IMR-90 (cell line): ENCODE measurements at places on chromosomes 6 and 20.

- no peak for DNase-seq
These were observed 24.9 kb upstream of the SMOC2 start for GRCh38 chr6:168415993-168416530.

DNA sequence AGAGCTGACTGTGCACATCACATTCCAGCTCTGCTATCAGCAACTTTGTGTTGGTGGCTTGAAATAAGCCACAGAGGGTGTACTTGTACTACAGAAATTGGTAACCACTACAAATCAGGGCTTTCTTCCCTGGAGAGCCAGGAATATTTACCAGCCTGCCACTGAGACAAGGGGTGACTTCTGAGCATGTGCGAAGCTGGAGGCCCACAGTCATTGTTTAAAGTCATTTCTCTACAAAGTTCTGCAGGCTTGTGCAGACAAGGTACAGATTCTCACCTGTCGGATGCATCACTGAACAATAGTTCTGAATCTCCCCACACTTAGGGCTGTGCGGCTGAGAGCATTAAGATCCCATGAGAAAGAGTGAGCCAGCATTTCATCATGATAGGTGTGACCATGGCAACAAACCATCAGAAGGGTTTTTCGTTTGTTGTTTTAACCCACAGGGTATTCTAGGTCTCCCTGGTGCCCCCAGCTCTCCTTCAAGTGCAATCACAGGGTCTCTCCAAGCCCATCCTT is 292.8 kb downstream of the CDC5L start:
- DNase-seq: no peak

DNA sequence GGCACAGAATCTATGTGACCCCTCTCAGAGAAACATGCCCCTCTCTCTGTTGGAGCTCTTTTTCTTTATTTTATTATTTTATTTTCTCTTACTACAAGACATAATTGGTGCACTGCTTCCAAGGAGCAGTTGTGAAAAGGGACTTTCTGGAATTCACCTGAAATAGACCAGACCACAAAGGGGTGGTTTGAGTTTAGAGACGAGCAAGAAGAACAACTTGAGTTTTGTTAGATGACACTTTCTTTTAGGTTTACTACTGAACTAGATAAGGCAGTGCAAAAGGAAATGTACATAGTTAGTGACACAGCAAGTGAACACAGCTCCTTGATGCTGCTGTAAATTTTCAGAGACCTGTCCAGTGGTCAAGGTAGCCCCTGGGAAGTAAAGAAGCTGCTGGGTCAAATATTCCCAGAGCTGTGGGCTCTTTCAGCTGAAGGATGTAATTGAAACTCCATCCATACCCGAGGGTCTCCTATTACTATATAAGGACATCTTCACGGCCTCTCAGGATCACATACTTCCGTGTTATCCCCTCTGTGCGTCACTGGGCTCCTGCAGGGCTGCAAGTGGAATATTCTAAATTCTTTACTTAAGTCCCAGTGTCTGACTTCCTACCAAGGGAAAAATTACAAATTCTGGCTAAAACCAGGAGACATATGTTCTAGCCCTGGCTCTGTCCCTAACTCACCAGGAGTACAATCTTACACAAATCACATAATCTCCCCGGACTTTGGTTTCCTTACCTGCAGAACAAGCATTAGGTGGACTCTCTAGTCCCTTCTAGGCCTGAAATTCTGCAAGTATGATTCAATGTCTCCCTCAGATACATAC is 69.1 kb upstream of the ADTRP start:
- peak; percentile 41 for DNase-seq

GRCh38 chr6:158044525-158044888 is 62.8 kb downstream of the SYNJ2 start:
- no peak for DNase-seq

DNA sequence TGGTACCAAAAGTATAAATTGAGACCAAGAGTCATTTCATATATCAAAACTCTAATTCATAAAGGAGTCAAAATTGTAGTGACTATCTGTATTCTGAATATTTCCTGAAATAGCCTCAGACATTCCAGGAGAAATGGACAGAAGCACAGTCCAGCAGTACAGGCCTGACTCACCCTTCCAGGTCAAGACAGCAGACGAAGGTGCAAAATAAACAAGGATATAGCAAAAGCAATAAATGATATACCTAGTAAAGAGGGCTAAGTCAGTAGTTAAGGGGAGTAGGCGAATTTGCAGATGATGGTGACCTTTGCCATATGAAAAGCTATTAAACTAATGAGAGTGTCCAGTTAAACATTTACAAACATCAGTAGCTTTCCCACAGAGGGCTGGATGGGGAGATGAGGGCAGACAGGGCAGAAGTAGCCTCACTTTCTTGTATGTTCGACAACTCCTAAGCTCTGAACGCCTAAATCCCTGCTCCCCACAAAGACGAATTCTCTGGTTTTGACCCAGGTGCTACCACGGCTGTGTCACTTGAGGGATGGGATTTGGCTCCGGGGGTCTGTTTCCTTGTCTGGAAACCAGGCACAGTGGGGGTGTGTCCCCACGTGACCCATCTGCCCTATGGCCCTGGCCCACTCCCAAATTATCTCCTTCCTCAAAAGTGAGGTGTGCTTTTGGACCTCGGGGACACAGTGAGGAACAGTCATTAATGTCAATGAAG is 3.6 kb upstream of the SLC52A3 start:
- no peak for DNase-seq

GRCh38 chr6:155436981-155437749 is 18.5 kb downstream of the NOX3 start:
- peak; percentile 42 for DNase-seq

- no peak for DNase-seq
These were observed 176.4 kb upstream of the CST7 start for GRCh38 chr20:24772667-24773066.
